GM13976 (cell line): ENCODE measurements at places on chromosomes 4 and X.

DNA sequence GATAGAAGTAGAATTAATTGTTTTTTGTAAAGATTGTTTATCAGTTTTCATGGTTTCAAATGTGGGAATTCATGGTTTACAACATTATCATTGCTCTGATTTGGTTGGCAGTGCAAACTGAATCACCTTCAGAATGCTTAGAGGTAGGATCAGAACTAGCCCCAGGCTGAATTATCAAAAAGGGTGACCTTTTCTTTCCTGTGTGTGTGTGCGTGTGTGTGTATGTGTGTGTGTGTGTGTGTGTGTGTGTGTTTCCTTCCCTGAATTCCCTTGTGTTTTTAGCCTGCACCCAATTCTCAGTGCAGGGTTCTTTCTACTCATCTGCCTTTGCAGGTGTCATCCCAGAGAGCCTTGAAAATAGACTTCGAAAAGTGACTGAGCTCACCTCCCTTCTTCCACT, 125.0 kb downstream of the BMPR1B start:
- no peak for DNase-seq

DNA sequence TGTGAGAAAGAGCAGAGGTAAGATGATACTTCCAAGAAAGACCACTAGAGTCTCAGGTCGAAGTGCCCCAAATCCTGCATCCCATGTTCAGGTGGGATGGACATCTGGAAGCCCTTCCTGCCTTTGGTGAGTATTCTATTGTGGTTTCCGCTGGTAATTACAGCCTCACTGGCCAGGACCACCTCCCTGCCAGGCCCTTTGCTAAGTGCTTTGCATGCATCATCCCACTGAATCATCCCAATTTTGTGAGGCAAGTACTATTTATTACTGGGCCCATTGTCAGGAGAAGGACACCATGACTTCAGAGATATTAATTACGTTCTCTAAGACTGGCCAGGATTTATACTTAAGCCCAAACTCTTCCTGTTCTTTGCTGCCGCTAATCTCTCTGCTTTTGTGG, 10.7 kb upstream of the PASD1 start:
- no peak for DNase-seq

DNA sequence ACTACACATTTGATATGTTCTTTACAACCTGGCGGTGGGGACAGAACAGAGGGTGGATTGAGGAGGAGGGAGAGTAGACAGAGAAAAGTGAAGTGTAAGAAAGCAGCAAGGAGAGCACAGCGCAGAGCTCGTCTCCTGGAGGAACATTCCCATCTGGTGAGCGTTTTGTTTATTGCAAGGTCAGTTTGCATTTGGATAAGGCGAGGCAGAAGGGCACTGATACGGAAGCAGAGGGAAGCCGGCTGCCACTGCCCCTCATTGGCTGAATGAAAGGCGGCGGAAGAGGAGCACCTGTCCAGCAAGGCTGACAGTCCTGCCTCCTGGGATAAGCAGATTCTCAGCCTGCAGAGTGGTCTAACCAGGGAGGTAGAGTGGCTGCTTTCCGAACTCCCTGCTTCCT, 83.2 kb downstream of the GPR143 start:
- no peak for DNase-seq

DNA sequence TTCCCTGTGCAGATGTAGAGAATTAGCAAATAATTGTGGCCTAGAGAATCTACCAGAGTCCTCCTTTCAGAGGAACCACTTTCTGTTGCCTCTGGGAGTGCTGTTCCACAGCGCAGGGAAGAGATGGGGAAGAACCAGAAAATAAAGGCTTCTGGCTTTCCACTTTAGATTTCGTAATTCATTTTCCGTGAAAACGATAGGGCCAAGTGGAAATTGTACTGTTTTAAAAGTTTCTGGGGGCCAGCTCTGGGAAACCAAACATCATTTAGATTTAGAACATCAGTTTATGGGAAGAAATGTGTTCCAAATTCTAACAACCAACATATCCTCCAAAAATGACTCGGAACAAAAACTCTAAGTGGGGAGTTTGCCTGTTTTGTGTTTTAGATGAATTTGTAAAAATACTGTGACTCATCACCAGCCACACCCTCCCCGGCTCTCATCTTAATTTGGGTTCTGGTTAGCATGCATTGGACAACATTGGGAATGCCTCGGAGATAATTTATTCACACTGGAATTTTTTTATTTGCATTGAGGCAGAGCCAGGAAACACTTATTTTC, 65.2 kb upstream of the LNX1 start:
- no peak for DNase-seq

DNA sequence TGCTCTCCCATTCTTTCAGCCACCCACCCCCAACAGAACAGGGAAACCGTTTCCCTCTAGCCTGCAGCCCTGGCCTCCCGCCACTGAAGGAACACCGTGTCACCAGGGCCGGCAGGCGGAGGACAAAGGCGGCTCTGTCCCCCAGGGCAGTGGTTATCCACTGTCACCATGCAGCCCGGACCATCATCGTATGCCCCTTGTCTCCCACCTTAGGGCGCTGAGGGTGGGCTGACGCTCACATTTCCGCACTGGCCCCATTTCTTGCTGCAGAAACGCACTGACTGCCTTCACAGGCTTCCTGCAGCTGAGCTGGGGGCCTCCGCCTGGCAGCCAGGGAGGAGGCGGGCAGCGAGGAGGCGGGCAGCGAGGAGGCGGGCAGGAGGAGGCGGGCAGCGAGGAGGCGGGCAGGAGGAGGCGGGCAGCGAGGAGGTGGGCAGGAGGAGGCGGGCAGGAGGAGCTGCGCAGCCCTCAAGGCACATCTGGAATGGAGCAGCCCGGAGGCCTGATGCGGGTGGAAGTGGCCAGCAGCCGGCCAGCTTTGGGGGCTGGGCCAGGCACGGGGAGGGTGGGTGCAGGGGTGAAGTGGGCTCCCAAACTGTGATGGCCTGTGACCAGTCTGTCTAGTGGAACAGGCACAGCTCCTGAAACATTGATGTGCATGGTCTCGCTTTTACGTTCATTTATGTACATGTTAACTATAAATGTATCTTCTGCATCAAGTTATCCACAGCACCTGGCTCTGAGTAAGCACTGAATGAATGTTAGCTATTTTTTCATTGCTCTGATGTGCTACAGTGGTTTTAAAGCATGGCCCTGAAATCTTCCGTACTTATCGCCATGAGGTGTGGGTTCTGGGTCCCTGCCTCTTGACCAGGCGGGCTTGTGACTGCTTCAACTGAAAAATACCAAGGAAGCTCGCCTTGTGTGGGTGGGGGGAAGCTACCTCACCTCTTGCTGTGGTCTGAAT, 20.6 kb upstream of the KIAA0232 start:
- DNase-seq: no peak

DNA sequence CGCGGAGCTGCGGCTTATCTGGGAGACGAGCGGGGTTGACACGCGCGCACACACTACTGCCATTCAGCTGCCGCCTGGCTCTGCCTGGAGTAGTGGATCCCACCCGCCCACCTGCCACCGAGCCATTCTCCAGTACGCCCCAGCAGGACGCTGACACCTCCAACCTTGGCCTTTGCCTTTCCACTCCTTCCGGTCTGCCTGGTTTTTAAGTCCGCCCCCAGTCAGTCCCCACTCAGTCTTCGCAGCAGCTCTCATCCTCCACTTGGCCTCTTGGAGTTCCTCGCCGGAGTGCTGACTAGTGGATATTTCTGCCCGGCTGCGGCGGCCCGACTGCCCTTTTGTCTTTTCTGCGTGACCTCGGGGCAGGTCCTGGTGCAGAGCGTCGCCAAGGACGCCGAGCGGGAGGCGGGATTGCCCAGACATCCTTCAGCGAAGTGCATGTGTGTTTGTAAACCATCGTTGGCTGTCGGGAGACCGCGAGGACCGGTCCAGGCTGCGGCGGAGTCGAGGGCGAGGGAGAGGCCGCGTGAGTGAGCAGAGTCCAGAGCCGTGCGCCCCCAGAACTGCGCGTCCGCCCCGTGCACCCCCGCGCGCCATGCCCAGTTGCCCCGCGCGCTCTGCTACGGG, 1.1 kb downstream of the SLIT2 start:
- peak; percentile 33 for DNase-seq

DNA sequence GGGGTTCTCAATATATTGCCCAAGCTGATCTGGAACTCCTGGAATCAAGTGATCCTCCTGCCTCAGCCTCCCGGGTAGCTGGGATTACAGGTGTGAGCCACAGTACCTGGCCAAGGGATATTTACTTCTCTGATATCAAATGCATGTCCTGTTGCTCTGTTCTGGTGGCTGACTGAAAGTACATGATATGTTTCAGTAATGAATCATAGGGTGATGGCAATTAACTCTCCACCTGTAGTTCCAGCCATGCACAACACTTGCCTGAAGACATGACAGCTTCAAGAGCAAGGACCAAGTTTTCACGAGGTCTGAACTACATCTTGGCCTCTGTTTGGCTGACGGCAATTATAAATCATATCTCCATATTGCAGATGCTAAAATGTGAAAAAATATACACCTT, 9.1 kb downstream of the ZCCHC4 start:
- DNase-seq: peak; percentile 23

DNA sequence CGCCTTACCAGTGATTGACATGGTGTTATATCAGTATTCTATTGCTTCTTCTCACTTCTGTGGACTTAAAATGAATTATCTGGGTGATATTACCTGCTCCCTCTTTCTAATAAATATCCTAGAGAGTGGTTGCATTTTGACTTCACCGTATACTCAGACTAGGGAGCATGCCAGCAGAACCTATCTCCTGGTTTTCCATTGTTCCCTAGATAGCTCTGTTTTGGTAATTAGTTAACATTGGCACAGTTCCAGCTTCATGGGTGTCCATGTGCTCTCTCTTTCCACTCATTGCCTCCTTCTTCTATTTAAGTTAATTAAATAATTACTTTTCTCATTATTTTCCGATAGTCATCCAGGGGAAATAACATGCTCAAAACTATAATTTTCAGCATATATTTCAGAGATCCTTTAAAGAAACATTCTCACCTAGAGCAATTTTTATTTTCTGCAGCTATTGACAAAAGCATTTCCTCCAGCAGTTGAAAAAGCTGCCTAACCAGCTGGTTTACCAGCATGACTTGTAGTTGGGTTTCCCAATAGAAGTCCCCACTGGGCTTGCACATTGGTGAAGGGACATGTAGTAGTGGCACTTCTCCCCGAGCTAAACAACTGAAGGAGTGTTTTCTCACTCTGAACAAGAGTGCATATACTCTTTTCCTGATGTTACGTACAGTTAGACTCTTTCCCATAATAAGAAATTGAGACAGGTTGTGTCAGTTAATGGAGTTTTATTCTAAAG, 27.9 kb upstream of the PAPSS1 start:
- DNase-seq: no peak

GRCh38 chr4:31458813-31459212, 738.6 kb downstream of the PCDH7 start:
- no peak for DNase-seq

GRCh38 chr4:41644288-41644914, 104.1 kb downstream of the PHOX2B start:
- peak; percentile 41 for DNase-seq

DNA sequence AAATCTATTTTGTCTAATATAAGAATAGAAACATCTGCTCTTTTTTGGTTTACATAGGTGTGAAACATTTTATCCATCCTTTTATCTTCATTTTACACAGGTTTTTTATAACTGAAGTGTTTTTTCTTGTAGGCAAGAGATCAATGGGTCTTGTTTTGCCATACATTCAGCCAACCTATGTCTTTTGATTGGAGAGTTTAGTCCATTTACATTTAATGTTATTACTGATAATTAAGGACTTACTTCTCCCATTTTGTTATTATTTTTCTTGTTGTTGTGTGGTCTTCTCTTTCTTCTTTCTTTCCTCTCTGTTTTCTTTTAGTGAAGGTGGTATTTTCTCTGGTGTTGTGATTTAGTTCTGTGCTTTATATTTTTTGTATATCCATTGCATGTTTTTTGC, 785.3 kb downstream of the ARAP2 start:
- no peak for DNase-seq

GRCh38 chr4:117621673-117622072, 412.6 kb upstream of the NDST3 start:
- no peak for DNase-seq

GRCh38 chr4:609400-610050, 15.8 kb upstream of the PDE6B start:
- no peak for DNase-seq

DNA sequence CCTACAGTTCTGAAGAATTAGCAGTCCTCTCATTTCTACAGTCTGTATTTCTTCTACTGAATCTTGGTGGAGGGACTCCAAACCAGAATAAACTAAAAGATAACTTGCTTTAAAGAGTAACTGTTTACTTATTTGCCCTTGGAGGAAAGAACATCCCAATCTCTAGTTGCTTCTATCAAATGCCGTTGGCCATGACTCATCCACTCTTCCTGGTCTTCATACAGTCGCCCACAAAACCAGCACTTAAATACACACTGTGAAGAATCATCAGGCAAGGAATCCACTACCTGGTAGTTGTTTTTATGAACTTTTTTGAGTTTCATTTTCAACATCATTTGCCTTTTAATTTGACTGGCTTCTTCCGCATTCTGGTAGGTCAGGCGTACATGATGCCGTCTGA, 14.2 kb downstream of the ZNF518B start:
- DNase-seq: no peak

DNA sequence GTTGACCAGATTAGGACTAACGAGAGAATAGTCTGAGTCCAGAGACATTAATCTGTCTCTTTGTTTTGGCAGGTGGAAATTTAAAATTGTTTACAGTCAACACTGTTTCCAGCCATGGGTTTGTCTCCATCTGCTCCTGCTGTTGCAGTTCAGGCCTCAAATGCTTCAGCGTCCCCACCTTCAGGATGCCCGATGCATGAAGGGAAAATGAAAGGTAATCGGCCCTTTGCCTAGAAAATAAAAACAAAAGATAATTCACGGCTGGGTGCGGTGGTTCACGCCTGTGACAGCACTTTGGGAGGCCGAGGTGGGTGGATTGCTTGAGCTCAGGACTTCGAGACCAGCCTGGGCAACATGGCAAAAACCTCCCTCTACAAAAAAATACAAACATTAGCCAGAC, 815 bp downstream of the HCCS start:
- DNase-seq: no peak

- peak; percentile 48 for DNase-seq
Measured at GRCh38 chrX:150542846-150543229, 25.6 kb upstream of the MTM1 start.

- peak; percentile 32 for DNase-seq
Measured at GRCh38 chr4:86557526-86557925, 36.6 kb upstream of the PTPN13 start.

- no peak for DNase-seq
Measured at GRCh38 chrX:129793604-129794191, 13.9 kb downstream of the SASH3 start.

GRCh38 chr4:143399113-143399949, 62.7 kb downstream of the GAB1 start:
- DNase-seq: no peak

DNA sequence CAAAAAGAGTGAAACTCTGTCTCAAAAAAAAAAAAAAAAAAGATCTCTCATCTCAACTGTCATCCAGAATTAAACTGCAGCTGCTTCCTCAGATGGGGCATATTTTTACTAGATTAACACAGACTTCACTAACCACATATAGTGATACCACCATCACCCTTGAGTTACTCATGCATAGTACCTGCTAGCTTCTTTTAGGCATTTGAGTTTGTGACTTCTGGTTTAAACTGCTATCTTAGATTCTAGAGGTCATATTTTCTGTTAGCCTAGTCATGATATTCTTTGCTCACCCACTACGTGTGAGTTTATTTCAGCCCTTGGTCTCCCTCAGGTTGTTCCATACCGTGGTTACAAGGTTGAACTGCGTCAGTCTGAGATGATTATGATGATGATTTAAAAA, 154.9 kb upstream of the BMP3 start:
- DNase-seq: peak; percentile 49
